ENCODE measurements at places on chromosomes 6 and 20.

DNA sequence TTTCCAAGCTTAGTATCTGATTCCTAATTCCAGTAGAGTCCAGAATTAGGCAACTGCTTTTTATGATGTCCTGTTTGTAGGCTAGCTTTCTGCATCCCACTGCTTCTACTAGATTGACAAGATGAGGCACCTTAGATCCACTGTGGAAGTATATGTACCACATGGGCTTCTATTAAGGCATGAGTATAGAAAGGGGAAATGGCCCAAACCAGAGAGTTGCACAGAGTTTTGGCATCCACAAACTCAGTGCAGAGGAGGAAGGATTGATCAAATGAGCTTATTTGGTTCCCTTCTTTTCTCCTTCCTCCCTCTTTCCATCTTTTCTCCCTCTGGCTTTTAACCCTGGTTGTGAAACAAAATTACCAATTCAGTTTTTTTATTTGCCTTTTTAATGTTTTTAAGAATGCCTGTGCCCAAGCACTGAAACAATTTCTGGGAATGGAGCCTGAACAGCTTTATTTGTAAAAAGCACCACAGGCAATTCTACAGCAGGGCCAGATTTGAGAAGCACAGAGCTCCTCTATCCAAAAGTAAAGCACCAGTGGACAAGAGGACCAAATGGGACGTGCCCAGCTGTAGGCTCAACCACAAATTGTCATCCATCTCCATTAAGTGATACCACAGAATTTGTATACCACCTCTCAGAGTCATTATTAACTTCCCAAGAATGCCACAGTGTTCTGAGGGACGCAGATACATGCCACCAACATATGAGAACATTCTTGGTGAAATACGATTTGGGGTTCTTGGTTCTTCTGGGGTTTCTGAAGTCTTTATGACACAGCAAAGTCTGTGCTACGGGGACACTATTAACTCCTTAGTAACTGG is 969.1 kb downstream of the KIF16B start:
- no peak for DNase-seq

GRCh38 chr6:114052141-114052540 is 81.2 kb upstream of the HDAC2 start:
- no peak for DNase-seq

DNA sequence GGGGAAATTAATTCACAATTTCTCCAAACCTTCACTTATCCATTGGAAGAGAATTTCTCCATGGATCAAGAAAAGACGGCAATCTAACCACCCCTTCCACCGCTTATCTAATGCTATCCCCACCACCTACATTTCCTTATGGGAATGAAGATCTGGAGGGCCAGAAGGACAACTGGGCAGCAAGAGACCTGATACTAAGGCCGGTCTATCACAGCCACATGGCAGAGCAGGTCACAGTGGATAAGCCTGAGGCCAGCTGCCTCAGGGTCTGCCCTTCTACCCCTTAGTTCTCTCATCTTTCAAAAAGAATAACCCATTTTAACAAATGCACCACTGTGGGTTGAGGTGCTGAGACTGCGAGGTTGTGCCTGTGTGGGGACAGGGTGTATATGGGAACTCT is 37.1 kb downstream of the MAN1A1 start:
- DNase-seq, result no peak

GRCh38 chr6:52423971-52424381 is 3.8 kb downstream of the EFHC1 start:
- no peak for DNase-seq

- no peak for DNase-seq
Measured at GRCh38 chr6:167572106-167572505, 247.2 kb downstream of the TTLL2 start.

DNA sequence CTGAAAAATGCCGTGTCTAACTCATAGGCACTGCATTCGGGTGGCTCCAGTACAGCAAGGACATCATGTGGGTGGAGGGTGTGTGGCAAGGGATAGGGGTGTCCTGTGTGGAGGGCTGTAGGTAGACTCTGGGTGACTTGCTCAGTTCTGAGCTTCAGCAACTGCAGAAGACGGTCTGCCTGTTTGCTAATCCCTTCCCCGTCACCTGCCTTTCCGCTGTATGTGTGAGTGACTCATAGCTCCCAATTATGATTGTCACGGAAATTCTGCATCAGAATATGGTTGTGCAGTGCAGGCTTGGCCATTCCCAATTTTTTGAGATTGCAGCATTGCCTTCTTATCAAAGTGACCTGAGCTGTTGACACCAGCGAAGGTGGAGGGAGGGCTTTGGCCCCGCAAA is 174.3 kb downstream of the CDH4 start:
- no peak for DNase-seq

DNA sequence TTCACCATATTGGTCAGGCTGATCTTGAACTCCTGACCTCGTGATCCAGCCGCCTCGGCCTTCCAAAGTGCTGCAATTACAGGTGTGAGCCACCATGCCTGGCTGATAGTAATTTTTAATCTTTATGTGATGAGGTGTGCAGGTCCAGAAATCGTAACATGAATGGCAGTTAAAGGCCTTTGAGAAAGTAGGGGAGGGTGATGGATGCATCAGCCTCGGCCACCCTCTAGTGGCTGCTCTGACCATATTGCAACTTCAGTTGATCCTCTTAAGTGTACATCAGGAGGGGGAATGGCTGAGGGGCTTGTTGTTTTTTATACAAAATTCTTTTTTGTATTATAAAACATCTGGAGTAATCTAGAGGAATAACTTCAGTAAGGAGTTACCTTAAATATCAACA is 193.0 kb downstream of the ZFAND3 start:
- peak; percentile 43 for DNase-seq

GRCh38 chr6:8435845-8436168 is 462 bp upstream of the SLC35B3 start:
- no peak for DNase-seq

- DNase-seq, result no peak
Measured at GRCh38 chr6:112360498-112360897, 13.4 kb downstream of the RFPL4B start.

DNA sequence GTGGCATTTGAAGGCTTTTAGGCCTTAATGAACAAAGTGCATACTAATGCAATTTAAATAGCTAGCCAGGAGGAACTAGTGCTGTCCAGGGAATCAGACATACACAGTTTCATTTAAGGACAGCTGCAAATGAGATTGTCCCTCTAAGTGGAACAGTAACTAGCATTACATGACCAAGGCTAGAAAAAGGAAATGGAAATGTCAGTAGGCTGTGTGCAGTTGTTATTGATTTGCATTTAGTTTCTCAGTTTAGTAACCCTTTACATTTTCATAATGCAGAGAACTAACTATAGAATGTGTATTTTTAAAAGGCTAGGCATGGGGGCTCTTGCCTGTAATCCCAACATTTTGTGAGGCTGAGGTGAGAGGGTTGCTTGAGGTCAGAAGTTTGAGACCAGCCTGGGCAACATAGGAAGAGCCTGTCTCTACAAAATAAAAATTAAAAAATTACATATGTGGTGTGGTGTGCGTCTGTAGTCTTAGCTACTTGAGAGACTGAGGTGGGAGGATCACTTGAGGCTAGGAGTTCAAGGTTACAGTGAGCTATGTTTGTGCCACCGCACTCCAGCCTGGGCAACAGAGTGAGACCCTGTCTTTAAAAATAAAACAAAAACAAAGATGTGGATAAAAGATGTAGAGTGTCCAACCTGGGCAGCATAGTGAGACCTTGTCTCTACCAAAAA is 468.0 kb downstream of the UTRN start:
- DNase-seq, result no peak

DNA sequence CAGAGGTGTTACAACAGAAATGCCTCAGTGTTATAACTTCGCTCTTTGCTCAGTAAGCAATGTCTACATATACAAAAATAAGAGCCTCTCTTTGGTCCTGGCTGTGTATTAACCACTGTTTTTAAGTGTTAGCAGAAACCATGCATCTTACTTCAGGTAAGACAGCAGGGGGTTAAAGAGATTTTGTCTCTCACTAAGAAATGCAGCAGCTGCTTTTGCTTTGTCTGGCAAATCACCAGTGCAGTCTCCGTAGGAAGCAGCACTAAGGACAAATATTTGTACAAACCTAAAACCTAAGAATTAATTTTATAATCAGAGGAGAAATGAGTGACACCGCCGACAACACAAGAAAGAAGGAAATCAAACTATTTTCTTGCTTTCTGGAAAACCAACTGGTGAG is 758 bp downstream of the SMIM28 start:
- no peak for DNase-seq

DNA sequence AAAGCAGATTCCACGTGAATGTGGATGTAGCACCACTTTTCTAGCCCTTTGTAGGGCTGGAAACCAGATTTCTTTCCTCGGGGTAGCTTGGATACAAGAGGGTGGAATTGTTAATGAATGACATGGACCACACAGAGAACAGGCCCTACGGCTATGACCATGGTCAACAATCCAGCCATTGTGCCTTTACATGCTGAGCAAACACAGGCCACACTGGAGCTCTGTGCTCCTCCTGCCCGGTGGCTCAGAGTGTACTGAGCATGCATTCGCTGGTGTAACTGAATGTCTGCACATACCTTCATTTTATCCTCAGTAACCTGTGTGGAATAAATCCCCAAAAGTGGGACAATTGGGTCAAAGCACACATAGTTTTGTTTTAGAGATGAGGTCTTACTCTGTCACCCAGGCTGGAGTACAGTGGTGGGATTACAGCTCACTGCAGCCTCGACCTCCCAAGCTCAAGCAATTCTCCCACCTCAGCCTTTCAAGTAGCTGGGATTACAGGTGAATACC is 32.8 kb downstream of the LRP11 start:
- DNase-seq, result peak; percentile 77

- no peak for DNase-seq
Measured at GRCh38 chr20:4961746-4962145, 39.6 kb downstream of the SLC23A2 start.

GRCh38 chr6:107641071-107641470 is 151.2 kb downstream of the SOBP start:
- DNase-seq, result no peak

DNA sequence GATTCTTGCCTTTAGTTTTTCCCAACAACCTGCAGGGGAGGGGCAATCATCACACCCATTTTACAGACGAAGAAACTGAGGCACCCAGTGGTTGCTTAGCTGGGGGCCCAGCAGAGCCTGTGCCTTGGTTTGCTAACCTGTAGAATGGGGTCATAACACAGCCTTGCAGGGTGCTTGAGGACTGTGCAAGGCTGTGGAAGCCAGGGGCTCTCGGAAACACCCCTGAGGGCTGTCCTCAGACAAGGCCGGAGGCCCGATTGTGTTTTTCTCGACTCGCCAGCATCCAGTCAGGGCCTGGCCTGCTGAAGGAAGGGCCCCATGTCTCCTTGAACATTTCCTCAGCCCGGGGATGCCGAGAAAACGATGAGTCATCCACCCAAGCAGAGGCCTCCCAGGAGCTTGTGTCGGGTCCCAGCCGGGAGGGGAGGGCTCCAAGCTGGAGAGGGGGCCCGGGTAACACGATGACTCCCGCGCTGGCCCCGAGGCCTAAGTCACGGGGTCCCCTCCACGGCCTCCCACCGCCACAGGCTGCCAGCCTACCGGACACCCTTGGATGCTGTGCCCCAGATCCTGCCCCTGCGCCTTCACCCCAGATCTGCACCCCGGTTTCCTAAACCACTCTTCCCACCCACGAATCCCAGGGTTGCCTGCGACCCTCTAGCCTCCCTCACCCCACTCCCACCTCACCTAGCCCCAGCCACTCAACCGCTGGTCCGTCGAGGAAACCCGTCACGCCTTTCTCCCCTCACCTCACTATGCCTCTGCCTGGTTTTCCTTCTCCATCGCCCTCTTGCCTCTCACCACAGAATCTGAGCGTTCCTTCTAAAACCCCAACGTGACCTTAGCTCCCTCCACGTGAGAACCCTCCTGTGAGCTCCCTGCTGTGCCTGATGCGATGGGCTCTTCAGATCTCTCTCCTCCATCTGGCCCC is 10.6 kb downstream of the NOL4L start:
- peak; percentile 6 for DNase-seq

DNA sequence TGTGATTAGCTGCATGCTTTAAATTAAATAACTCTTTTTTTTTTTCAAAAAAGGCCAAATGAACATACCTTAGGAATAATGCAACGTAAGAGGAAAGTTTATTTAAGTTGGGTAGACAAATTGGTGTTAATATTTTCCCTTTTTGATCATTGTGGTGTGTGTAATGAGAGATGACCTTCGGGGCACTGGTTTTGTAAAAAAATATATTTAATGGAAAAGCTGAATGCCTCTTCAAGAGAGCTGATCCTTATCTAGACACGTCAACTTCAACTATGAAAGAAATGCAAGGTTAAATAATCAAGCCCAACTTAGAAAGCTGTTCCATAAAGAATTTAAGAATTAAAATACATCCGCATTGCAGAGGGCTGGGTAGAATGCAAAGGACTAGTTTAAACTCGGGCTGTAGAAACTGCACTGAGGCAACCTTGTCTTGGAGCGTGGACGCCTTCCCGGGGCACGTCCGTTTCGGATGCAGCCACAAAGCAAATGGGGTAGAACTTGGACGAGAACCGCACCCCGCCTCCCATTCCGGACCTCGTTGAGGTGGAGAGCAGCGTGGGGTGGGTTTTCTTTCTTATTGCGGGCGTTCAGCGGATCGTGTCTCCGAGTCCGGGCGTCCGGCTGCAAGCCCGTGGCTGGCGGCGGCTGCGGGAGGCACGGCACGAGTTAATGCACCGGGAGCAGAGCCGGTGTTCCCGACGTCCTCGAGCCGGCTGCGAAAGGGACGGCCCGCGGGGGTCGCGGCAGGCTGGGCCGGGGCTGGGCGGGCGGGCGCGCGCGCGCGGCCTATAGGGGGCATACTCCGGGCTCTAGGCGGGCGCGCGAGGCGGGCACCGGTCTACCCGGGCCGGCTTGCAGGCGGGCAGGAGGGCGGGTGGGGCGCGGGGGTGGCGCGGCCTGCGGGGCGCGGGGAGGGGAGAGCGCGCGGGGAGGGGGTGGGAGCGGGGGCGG is 1.9 kb downstream of the JARID2 start:
- peak; percentile 64 for DNase-seq

GRCh38 chr6:111775145-111775922 is 97.9 kb downstream of the FYN start:
- no peak for DNase-seq

GRCh38 chr20:62203378-62204030 is 16.6 kb downstream of the HRH3 start:
- no peak for DNase-seq

GRCh38 chr6:3808759-3809514 is 40.2 kb upstream of the FAM50B start:
- no peak for DNase-seq

DNA sequence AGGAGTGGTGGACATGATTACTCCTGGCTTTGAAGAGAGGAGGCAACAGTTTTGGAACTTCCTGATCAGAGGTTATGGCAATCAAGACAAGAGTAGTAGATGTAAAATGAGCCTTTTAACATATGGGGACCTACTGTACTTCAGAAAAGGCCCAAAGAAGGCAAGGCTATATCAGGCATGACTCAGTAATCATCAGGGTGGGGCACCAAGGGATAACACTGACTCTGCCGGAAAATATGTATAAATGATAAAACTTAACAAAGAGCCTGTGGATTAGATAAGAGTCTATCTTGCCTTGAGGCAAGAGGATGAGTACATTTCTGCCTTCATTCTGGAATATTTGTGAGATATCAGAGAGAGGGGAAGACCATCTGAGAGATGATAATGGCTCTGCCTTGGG is 1389.9 kb upstream of the MAP3K7 start:
- DNase-seq, result no peak

GRCh38 chr6:15843764-15844163 is 180.9 kb upstream of the DTNBP1 start:
- no peak for DNase-seq

Measured in midbrain (tissue), 1 donor.